Activated T-helper 9 cell treated with anti-CD3 and anti-CD28 coated beads, Interleukin-2, amount 50 U/mL, for 16 hours (primary cell): ENCODE measurements at places on chromosomes 7 and 10.

DNA sequence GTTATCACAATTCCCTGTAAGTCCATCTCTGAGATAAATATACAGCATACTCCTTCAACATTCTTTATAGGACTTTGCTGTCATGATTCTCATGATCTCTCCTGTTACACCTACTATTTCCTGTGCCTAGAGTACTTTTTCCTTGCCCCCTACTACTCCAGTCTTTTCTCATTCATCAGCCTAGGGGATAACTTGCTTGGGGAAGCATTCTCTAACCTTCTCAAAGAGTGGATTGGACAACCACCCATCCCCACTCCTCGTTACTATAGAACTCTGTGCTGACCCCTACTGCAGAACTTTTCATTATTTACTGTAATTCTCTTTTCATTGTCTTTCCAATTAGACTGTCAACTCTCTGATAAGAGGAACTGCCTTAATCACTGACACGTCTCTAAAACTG is 57.4 kb upstream of the TFEC start:
- no peak for DNase-seq

- DNase-seq = no peak
These were observed 445 bp downstream of the PPA1 start for GRCh38 chr10:70232859-70233108.

GRCh38 chr10:95574649-95575365 is 13.6 kb upstream of the SORBS1 start:
- DNase-seq = no peak

DNA sequence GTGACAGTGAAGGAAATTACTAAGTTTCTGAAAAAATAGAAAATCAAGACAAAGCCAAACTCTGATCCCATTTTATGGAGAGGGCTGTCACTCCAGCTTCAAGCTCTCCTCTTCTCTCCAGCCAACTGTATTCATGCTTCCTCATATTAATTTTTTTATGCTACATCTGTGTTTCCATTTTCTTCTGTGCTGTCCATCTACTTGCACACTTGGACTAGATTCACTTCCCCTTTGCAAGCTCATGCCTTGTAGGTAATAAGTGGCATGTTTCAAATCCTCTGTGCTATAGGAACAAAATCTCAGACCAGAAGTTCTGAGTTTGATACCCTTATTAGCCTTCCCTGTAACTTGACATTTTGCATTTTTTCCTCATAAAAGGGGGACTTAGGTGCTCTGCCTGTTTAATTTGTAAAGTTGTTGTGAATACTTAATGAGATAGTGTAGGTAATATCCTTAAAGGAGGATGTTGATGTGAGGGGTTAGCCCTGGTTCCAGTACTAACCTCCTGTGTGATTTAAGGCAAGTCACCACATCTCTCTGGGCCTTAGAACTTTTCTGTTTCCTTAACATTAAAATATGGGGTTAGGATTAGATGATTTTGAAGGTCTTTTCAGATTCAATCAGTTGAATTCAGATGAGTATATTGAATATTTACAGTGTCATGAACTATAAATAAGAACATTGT is 358.8 kb downstream of the BBS9 start:
- no peak for DNase-seq

- DNase-seq = no peak
These were observed 23.4 kb downstream of the FAM107B start for GRCh38 chr10:14751014-14751896.

DNA sequence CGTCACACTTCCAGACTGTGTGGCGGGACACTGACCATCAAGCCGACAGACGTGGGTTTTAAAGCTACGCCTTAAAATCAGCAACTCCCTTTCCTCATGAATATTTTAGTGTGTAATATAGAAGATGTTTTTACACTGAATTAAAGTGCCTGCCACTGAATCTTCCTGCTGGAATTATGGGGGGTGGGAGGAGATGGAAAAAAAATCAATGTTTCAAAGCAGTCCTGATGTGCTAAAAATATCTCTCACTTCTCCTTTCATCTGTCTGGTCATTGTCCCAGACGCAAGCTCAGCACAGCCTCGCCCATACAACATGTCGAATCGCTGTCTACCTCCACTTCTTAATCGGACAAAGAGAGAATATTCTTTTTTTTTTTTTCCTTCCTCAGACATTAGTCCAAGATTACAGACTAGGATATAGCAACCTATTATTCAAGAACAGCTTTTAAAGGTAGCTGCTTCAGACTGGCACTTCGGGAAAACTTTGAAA is 165.1 kb upstream of the KLF14 start:
- no peak for DNase-seq

DNA sequence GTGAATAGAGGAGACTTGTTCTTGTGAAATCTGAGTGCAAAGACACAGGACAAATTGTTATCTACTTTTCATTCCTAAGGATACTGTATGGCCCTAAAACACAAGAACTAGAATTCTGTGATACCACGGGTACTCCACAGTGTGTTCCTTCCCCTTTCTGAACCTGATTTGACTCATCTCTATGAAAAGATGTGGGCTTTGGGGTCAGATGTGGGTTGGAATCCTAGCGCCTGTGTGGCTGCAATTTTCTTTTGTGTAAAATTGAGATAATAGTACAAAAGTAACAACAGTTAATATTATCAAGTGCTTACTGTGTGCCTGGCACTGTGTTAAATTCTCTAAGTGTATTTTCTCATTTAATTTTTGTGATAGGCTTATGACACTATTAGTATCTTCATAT is 8.1 kb downstream of the SRGN start:
- DNase-seq = no peak
